ENCODE measurements at places on chromosomes 11 and 22.

DNA sequence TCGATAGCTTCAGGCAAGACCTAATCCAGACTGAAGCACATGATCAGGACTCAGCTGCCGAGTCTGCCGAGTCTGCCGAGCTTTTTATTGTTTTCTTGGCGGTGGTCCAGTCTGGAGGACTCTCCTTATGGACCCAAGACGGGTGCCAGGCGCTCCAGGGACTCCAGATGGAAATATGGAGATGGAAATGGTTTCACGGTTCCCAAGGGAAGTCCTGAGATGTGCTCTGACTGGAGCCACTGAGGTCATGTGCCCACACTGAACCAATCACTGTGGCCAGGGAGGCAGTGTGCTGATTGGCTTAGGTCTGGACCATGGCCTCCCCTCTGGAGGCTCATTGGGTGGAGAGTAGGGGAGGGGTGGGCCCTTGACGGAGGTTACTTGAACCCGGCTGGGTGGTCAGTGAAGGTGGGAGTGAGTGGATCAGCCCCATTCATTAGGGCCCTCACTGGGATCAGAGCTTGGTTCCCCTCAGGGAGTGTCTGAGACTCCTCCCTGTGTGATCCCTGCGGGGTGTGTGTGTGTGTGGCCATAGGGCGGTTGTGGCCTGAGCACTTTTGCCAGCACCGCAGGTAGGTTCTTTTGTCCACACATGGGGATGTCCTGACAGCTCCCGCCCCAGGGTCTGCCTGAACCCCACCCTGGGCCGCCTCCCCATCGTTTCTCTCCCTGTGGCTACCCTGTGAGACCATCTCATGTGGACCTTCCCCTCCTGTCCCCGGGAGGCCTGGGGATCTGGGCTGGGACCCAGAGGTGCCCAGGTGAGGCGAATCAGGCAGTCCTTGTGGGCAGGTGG is 14.0 kb downstream of the RPS6KA4 start:
- no peak for DNase-seq

GRCh38 chr11:111819161-111819828 is 52.1 kb downstream of the ALG9 start:
- no peak for DNase-seq

- no peak for DNase-seq
These were observed 66.0 kb upstream of the PAX6 start for GRCh38 chr11:31877083-31877482.

GRCh38 chr11:44823006-44823405 is 96.2 kb downstream of the TSPAN18 start:
- DNase-seq: no peak

- DNase-seq: no peak
These were observed 49.6 kb upstream of the RRAS2 start for GRCh38 chr11:14408612-14409011.

- peak; percentile 33 for DNase-seq
These were observed 215.2 kb upstream of the NCAM1 start for GRCh38 chr11:112745973-112746372.

- DNase-seq: no peak
These were observed 12.5 kb upstream of the SMIM35 start for GRCh38 chr11:118098996-118099837.

DNA sequence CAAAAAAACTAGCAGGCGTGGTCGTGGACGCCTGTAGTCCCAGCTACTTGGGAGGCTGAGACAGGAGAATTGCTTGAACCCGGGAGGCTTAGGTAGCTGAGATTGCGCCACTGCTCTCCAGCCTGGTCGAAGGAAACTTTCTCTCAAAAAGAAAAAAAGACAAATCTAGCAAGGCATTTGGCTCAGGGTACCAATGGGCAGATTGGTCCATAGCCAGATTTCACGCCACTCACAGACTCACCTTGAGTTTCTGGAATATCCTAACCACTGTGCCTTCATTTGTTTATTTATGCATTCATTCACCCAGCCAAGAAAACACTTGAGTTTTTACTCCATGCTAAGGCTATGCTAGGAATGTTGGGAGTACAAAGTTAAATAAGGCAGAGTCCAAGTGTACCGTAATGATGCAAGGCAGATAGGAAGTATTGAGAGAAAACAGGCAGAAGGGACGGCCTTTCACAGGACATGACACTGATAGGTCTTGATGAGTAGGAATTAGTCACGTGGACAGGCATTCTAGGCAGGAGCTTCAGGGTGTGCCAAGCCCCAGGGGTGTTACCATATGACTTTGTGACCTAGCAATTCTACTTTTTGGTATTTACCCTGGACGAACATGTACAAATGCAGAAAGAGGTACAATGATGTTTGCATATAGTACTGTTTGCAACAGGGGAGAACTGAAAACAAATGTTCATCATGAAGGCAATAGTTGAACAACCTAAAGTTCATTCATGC is 3.0 kb upstream of the PACSIN3 start:
- no peak for DNase-seq

- no peak for DNase-seq
These were observed 475.4 kb downstream of the INSC start for GRCh38 chr11:15590132-15590531.

GRCh38 chr11:130088217-130088616 is 18.5 kb downstream of the APLP2 start:
- DNase-seq: no peak

GRCh38 chr11:10392095-10393079 is 62.7 kb upstream of the AMPD3 start:
- DNase-seq: no peak

- DNase-seq: no peak
These were observed 8.2 kb upstream of the HSPA8 start for GRCh38 chr11:123069908-123070821.

GRCh38 chr22:37002633-37003032 is 16.6 kb downstream of the TST start:
- no peak for DNase-seq

- DNase-seq: no peak
These were observed 60.4 kb upstream of the THY1 start for GRCh38 chr11:119483341-119483880.

DNA sequence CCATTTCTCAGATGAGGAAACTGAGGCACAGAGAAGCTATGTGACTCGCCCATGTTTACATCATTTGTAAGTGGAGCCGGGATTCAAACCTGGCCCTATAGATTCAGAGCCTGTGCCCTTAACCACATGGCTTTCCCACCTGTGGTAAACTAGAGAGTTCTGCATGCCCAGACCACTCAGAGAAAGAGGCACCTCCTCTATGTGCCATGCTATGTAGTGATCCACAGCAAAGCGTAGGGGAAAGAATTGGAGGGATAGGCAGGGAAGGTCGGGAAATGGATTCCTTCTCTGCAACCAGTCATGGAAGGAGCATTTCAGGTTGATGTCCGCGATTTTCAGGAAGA is 15.4 kb upstream of the POU2AF2 start:
- no peak for DNase-seq

- DNase-seq: no peak
These were observed 42.2 kb downstream of the PDE2A start for GRCh38 chr11:72631806-72632731.

- DNase-seq: peak; percentile 54
These were observed 496.4 kb downstream of the BRD1 start for GRCh38 chr22:49331223-49331815.

GRCh38 chr22:42920101-42920820 is 63.2 kb upstream of the ARFGAP3 start:
- DNase-seq: no peak

DNA sequence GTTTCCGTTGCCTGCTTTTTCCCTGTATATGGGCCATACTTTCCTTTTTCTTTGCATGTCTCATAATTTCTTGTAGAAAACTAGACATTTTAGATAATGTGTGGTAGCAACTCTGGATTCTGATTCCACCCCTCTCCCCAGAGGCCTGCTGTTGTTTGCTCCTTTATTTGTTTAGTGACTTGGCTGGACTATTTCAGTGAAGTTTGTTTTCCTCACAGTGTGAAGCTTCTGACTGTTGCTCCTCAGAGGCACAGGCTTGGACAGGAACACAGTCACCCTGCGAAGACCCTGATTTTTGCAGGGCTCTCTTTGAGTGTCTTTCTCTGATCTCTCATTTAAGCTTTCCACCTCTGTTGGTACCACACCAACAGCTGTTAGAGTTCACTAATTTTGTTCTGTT is 72.5 kb downstream of the SWAP70 start:
- no peak for DNase-seq

DNA sequence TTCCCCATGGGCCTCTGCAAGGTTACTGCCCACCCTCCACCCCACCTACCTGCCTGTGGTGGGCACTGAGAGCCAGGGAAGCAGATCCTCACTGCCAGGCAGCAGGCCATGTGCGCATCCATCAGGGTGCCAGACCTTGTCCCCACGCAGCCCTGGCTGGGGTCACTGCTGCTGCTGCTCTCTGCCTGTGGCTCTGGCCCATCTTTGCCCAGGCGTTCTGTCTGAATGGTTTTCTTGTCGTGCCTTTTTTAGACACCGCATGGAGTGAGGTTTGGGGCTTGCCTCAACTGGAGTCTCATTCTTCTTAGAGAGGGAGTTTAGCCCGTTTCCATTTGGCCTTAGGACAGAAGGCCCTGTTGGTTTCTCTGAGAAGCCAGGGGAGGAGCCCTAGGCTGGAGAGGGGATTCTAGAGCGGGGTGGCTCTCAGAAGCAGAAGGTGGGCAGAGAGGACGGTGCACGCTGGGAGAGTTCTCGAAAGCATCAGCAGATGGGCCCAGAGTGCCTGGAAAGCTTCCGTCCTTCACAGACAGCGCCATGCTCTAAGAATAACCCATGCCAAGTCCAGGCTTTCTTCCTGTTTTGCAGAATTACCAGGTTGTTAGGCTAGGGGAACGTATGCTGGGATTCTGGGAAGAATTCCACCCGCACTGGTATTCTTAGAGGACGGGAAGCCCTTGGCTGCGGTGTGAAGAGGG is 8.1 kb downstream of the TANGO2 start:
- DNase-seq: no peak

DNA sequence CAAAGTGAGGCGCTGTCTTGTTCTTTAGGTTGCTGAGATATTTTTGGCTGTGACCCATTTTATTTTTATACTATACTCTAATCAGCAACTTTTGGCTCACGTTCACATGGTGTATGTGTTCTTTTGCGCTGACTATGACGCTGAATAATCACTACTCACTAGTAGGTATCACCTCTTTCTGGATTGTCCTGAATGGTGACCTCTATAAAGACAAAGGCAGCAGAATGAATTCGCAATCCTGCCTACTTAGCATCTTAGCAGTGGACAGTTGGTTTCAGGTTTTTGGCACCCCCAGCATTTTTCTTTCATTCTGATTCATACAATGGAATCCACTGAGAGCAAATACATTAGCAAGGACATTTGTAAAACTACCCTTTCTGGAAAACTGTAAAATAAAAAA is 351.3 kb downstream of the JRKL start:
- peak; percentile 83 for DNase-seq

- DNase-seq: peak; percentile 84
These were observed at the start of gene TRIM21 for GRCh38 chr11:4393209-4393857. TSS of gene TRIM21 (minus strand) at chr11:4393702. CDS start at chr11:4390409, 3,293 bp downstream.

DNA sequence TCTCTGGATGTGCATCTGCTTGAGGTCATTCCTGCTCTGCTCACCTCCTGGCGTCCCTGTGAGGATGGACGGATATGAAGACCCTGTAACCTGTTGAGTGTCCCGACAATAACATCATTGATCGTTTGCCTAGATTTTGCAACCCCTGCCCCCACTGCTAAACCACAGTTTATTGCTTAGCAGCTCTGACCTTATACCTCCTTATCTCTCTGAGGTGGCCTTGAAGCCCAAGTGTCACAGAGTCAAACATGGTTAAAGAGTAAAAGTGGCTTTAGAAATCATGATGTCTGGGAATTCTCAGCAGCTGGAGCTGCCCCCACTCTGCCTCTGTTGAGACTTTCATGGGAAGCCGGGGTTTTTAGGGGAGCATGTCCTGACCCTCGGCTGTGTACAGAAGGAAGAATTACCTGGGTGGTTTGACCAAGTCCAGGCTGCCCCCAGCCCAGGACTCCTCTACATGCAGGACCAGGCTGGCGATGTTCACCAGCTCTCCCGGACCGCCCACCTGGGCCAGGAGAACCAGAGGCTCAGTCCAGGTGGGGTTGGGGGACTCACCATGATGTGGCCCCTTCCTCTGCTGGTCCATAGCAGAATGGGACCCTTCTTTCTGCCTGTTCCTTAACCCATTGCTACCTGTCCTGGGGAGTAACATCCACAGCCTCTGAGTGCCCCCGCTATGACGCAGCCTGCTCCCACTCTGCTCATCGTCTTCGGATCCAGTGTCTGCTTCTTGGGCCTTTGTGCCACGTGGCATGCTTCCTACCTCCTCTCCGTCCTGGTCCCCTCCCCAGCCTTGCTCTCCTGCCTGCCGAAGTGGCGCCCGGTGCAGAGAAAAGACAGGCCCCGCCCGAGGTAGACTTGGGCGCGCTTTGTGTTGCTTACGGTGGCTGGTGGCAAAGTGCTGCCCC is 33.4 kb upstream of the FTH1 start:
- no peak for DNase-seq

GRCh38 chr11:128642571-128642970 is 51.3 kb upstream of the FLI1 start:
- DNase-seq: no peak

GRCh38 chr22:27796829-27797519 is 4.6 kb downstream of the MN1 start:
- no peak for DNase-seq

- no peak for DNase-seq
These were observed at the start of gene GSTP1 for GRCh38 chr11:67583247-67584204. TSS of gene GSTP1 (plus strand) at chr11:67583812. CDS start at chr11:67583844, 32 bp downstream.

- DNase-seq: no peak
These were observed 112.7 kb downstream of the SHANK2 start for GRCh38 chr11:71139516-71140205.

- peak; percentile 13 for DNase-seq
These were observed 126.1 kb downstream of the PGR start for GRCh38 chr11:101003468-101003867.

GRCh38 chr11:1339066-1339675 is 29.7 kb upstream of the TOLLIP start:
- DNase-seq: no peak

DNA sequence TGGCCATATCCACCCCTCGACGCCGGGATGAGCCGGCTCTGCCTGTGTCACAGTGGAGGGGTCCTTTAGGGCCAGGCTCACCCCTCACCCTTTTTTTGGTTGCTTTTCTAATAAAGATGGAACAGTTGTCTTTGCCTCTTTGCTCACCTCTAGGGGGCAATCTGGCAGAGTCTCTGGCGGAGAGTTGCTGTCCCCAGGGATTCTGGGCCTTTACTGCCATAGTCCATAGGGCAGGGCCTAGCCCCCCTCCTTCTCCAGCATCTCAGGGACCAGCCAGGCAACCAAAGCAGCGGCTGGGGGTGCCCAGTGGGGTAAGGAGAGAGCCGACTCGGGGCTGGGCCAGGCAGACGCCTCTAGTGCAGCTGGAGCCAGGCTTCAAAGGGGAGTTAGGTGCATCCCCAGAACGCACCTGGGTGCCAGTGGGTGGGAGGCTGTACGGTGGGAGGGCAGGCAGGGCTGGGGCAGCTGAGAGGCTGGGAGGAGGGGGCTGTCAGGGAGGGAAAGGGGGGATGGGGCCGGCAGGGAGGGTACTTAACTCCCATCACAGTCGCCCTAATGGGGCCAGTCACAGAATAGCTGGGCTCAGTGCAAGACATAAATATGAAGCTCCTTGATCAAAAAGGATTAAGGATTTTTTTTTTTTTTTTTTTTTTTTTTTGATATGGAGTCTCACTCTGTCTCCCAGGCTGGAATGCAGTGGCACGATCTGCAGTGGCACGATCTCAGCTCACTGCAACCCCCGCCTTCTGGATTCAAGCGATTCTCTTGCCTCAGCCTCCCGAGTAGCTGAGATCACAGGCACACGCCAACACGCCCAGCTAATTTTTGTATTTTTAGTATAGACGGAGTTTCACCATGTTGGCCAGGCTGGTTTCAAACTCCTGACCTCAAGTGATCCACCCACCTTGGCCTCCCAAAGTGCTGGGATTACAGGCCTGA is 2.5 kb upstream of the SUSD2 start:
- no peak for DNase-seq

All from RPMI8226 (cell line).